ENCODE measurements at places on chromosomes 16 and 17.

- DNase-seq = peak; percentile 56
Measured at GRCh38 chr17:8708025-8708461, 36.6 kb downstream of the CCDC42 start.

DNA sequence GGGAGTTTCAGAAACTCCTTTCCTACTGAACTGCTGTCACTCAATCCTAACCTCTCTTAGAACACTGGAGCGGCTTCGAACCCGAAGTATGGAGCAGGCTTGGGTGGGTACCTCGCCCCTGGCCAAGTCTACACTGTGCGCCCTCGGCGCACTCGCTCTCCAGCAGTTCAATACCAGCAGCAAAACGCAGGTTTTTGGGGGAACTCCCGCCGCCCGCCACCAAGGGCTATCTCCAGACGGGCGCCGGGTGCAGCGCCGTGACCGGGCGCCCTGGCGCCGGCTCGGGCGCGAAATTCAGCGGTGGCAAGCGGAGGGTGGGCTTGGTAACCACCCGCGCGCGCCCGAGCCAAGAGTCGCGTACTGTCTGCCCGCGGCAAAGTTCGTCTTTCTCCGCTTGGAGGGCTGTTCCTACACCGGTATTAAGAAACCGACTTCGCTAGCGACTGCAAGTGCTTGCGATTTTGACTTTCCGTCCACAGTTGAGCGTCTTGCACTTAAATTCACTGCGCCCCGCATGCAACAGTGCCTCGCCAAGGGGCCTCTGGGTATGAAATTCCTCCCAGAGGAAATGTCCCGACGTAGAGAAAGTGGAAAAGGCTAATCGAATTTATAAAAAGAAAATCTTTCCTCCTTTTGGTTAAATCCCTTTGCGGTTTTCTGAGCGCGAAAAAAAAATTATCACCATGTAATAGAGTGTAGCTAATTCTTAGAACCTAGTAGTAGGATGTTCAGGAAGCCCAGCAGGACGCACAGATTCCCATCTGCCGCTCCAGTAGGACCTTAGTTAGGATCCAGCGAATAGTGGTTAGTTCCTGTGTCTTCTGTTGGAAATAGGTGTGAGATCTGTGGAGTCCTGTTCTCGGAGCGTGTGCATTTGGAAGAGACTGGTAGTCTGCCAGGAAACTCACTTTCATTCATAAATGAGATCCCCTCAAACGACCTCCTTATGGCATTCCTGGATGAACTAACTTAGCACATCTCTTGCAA lies 5.0 kb upstream of the SALL1 start:
- no peak for DNase-seq

GRCh38 chr17:31494259-31495021 lies 103.0 kb downstream of the RAB11FIP4 start:
- DNase-seq = no peak

DNA sequence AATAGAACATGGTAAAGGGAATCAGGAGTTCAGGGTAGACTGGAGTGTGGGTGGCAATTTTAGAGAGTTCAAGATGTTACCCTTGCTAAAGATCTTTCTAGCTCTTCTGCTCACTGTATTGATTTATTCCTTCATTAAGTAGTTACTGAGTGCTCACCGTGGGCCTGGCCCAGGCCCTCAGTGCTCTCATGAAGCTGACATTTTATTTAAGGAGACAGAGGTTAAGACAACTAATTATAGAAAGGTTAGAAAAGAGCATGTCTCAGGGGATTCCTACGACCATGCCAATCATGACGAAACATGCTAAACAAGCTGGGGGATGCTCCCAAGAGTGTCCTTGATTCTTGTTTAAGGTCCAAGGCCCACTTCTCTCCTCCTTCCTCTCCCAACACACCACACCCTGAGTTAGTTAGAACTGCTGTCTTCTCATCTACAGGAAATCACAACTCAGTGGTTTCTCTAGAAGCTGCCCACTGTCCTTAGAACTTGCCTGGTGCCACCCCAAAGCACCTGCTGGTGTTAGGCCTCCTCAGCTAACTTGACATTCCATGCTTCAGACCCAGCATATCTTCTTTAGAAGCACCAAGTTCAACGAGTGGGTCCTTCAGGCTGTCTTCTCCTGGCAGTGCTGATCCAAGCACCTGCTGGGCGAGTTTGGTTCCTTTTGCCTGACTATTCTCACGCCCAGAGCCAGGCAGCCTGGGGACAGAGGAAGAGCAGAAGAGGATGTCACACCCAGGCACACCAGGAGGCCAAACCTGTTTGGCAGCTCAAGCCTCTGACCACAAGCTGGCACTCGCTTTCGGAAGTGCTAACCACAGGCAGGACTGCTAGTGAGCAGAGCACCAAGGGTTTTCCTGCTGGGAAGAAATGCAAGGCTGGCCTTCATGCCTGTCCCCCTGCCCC lies 79.0 kb downstream of the GAS7 start:
- no peak for DNase-seq

DNA sequence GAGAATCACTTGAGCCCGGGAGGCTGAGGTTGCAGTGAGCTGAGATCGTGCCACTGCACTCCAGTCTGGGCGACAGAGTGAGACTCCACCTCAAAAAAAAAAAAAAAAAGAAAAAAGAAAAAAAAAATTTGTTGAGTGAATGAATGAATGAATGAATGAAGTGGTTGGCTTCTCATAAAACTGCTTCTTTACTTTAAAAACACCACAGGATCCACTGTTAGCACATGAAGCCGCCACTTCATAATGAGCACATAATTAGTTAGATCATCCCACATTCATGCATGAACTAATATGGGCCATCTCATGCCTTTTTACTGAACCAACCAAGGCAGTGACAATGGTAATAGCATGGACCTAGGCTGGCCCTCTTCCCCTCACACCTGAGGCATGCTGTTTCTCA lies 135.0 kb upstream of the XYLT1 start:
- DNase-seq = no peak

DNA sequence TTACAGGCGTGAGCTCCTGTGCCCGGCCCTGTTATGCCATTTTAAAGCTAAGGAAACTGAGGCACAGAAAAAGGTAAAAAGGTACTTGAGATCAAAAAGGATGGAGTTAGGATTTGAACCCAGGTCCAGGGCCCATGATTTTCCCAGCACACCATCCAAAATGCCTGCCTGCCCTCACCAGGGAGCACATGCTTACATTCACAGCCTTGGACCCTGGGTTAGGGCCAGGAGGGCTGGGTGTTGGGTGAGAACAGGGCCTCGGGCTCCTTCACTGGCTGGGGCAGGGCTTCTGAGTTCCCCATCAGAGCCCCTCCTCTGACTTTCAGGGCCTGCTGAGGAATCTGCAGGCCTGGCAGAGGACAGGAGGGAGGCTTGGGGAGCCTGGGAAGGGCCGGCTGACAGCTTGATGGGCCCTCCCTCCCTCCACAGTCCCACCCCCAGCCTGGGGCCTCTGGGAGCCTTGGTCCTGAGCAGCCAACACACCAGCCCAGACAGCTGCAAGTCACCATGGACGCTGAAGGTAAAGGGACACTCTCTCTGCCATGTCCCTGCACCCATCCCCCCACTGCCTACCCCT lies at the start of gene QPRT:
TSS of gene QPRT (plus strand) at position 490 of the 577 bp plus-strand sequence. CDS start at position 508, 18 bp downstream.
- peak; percentile 92 for DNase-seq

GRCh38 chr16:85149776-85150175 lies 37.5 kb upstream of the CIBAR2 start:
- DNase-seq = no peak

DNA sequence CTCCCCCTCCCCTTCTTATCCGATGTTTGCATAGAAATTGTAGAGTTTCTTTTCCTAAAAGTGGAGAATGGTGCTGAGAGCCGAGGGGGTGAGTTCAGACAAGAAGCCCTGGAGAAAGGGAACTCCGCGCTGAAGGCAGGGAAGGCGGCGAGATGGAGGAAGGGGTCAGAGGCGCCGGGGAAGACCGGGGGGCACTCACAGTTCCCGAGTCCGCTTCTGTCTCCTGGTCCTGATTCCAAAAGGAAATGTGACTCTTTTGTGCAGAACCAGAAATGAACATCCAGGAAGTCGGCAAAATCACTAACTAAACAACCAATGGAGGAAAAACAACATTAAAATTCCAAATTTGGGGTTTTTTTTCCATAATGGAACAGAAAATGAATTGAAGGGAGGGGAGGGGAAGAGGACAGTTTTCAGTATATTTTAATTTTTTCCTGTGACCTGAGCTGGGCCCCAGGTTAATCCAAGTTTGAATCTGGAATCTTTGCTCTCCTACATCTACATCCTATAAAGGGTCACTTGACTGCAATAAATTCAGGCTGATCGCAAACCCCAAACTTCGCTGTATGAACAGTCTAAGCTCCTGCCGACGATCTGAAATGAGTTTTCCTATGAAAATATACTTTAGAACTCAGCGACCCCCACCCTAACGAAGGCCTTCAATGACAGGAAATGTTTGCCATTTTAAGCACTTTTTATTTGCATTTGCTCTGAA lies 252.3 kb downstream of the C16orf95 start:
- no peak for DNase-seq

DNA sequence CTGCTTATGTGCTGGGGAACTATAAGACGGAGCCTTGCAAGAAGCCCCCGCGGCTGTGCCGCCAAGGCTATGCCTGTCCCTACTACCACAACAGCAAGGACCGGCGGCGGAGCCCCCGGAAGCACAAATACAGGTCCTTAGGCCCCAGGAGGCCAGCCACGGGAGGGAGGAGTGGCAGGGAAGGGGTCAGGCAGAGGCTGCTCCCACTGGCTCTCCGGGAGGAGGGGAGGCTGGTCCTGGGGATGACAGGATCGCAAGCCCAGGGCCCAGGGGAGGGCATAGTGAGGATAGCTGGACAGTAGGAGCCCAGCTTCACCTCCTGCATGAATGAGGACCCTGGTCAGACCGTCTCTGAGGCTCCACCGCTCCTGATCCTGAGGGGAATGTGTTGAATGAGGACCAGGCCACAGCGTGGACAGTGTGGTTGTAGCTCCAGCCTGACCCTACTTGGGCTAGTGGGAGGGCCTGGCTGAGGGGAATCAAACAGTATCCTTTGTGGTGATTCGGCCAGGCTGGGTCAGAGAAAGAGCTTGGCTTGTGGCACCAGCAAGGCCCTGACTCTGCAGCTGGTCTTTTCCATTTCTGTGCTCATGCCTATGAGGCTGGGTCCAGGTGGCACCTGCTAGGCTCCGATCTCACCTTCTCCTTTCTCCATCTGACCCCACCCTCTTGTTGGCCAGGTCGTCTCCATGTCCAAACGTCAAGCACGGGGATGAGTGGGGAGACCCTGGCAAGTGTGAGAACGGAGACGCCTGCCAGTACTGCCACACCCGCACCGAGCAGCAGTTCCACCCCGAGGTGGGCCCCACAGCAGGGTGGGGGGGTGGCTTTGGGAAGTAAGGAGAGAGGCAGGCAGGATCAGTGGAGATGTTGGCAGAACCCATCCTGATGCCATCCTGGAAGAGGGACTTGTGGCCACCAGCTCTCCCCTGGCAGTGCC lies 28.7 kb downstream of the UNK start:
- DNase-seq = no peak

DNA sequence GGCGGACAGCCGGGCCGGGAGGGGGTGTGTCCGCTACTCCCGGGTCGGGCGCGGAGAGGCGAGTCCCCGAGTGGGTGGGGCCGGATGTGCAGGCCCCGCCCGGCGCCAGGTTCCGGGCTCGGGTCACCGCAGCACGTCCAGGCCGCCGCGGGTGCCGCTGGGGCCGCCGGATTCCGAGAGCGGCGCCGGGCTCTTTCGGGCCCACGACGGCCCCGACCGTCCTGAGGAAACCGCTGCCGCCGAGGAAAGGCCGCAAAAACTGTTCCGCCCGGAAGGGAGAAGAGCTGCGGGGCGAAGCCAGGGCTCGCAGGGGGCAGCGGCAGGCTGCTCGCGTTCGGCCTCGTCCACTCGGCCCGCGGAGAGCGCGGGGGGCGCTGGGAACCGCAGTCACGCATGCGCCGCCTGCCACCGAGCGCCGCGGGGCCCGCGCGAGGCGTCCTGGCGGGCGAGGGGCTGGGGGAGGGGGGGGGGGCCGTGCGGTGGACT lies at the start of gene ZKSCAN2:
TSS of gene ZKSCAN2 (minus strand) at position 376 of the 486 bp plus-strand sequence. CDS start 718 bp downstream, outside the sequence.
- DNase-seq = peak; percentile 92

GRCh38 chr17:76262732-76263344 lies 2.3 kb upstream of the UBALD2 start:
- DNase-seq = no peak

- DNase-seq = no peak
Measured at GRCh38 chr17:61996916-61997605, 68.0 kb downstream of the MED13 start.

GRCh38 chr17:47800686-47801085 lies 20.9 kb downstream of the OSBPL7 start:
- no peak for DNase-seq

GRCh38 chr17:16950488-16950887 lies 21.4 kb downstream of the TNFRSF13B start:
- no peak for DNase-seq

- DNase-seq = no peak
Measured at GRCh38 chr16:27792486-27793248, 242.7 kb downstream of the KATNIP start.

- DNase-seq = no peak
Measured at GRCh38 chr17:58525239-58525638, 10.8 kb upstream of the MTMR4 start.

DNA sequence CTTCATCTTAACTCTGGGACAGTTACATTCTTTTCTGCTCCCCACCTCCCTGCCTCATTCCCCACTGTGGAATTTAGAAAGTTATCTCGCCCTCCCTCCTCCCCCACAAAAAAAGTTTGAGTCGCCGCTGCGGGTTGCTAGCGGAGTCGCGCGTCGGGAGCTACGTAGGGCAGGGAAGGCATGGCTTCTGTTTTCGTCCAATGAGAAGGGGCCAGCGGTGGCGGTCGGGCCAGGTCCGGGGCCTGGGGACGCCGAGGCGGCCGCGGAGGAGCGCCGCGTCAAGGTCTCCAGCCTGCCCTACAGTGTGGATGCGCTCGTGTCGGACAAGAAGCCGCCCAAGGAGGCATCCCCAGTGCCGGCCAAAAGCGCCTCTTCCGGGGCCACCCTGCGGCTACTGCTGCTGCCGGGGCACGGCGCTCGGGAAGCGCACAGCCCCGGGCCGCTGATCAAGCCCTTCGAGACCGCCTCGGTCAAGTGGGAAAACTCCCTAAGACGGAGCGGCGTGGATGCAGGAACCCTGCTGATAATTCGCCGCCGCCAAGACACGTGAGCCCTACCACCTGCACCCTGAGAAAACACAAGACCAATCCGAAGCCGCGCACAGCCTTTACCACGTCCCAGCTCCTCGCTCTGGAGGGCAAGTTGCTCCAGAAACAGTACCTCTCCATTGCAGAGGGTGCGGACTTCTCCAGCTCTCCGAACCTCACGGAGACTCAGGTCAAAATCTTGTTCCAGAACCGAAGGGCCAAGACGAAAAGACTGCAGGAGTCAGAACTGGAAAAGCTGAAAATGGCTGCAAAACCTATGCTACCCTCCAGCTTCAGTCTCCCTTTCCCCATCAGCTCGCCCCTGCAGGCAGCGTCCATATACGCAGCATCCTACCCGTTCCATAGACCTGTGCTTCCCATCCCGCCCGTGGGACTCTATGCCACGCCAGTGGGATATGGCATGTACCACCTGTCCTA lies 8.9 kb downstream of the OR4D1 start:
- DNase-seq = no peak

GRCh38 chr16:58451265-58451689 lies 48.7 kb upstream of the NDRG4 start:
- no peak for DNase-seq

- no peak for DNase-seq
Measured at GRCh38 chr17:12301551-12301950, 280.9 kb downstream of the MAP2K4 start.
